ENCODE measurements at places on chromosomes 3 and 15. TPM values are rescaled to one million over a fixed set of nuclear protein-coding genes. Genes with fewer than 3 reads are reported as not detected.

Gene IMPG2
- total RNA-seq, result 0.13 TPM

Gene COL8A1
- total RNA-seq, result 2.7 TPM

Gene SLC22A13
- total RNA-seq, result 0.77 TPM

Gene TMEM212
- total RNA-seq, result not detected

Gene CEMIP
- 2.9 TPM for total RNA-seq

Gene DUOX2
- 1.1 TPM for total RNA-seq

Gene ITGA11
- total RNA-seq, result 0.53 TPM
